ENCODE measurements at places on chromosomes 6 and 20.

DNA sequence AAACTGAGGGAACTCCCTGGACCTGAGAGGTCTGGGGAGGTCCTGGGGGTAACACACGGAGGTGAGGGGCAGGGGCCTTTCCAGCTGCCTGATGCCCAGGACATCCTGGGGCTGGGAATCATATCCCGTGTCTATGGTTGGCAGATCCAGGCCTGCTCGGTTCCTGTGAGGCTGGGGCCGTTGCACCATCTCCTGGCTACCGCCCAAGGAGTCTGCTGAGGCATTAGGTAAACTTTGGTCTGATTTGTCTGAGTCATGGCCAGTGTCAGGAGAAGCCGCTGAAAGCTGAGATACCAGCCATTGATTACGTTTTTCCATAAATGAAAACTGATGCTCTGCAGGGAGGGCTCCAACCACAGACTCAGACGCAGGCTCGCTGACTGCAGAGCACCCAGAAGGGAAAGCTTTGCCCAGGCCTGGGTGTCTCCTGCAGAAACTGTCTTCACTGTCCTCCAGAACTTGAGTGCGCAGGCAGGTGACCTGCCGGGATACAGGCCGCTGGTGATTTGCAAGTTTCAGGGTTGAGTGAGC lies 14.2 kb downstream of the TRAF3IP2 start:
- DNase-seq = peak; percentile 90

GRCh38 chr6:100504786-100505737 lies 40.3 kb upstream of the SIM1 start:
- peak; percentile 11 for DNase-seq

- DNase-seq = peak; percentile 91
Observed at GRCh38 chr6:30752157-30752927, 8.0 kb upstream of the IER3 start.

DNA sequence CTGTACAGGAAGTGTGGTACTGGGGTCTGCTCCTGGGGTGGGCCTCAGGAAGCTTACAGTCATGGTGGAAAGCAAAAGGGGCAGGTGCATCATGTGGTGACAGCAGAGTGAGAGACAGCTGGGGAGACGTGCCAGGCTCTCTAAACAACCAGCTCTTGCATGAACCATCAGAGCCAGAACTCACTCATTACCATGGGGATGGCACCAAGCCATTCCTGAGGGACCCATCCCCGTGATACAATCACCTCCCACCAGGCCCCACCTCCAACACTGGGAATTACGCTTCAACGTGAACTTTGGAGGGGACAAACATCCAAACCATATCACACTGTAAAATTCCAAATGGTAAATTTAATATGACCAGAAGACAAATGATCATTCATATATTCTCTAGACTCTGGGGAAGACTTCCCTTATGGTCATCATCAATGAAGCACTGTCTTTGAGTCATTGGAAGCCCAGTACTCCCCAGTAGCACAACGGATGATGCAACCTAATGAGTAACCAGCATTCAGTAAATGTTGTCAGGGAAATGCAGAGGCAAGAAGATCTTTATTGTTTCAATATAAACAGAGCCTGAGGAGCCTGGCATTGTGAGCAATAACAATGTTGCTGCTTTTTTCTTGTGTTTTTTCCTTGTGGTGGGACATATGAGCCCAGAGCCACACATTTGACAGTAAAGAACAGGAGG lies 48.2 kb upstream of the RALY start:
- DNase-seq = no peak

DNA sequence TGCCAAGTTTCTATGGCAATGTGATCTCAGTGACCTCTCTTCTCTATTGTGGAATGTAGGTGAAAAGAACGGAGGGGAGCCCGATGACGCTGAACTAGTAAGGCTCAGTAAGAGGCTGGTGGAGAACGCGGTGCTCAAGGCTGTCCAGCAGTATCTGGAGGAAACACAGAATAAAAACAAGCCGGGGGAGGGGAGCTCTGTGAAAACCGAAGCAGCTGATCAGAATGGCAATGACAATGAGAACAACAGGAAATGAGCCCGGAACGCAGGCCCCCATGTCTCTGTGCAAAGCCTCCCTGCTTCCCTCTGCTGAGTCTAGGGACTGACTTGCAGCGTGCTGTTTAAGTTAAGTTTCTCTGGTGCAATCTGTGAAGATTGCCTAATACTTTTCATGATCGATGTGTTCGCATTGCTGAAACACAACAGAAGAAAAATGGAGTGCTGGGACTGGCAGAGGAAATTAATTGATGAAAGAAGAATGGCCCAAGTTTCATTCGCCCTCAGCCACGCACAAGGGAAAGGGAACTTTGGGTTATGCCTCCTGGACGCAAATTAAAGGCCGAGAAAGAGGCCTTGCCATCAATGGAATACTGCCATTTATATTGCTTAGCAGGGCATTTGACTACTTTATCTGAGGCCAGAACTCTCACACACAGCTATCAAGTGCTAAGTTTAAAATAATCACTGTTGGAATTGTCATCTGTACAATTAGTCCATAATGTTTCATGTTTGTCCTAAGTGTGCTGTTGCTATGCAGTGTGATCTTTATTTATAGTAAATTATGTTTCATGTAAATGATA lies 146.4 kb downstream of the AKAP7 start:
- no peak for DNase-seq

DNA sequence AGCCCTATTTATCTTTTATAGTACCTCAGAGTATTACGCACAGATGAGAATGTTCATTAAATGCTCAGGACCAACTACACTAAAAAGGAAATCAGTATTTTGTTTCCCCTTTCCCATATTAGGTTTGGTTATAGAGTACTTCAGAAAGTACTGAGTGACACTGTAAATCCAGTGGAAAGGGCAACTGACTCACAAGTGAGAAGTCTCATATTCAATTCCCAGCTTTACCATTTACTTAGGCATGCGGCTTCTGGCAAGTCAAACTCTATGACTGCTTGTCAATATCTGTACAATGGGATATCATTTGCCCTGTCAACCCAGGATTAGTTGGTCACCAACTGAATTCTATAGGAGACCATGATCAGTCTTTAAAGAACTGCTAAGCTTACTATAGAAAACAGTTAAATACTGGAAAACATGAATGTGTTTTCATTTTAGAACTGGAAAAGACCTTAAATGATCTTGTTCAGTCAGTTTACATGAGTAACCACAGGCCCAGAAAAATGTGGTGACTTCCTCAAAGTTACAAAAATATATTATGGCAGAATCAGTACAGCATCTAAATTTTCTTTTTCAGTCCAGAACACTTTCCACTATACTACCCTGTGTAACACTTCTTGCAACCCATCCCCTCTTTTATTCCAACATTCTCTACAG lies 3.6 kb downstream of the MAP3K7 start:
- no peak for DNase-seq

All from hepatocyte (in vitro differentiated cells).